ENCODE measurements at places on chromosomes 2 and 18. TPM values are rescaled to one million over a fixed set of nuclear protein-coding genes. Genes with fewer than 3 reads are reported as not detected.

TCF23 gene
- total RNA-seq = not detected

TXNDC2 gene
- total RNA-seq = not detected

MC2R gene
- not detected for total RNA-seq

PIEZO2 gene
- not detected for total RNA-seq

- peak overlapping the region; percentile 97 for H3K27ac ChIP-seq
- no peaks in the 10 kb centered on the region for H3K27me3 ChIP-seq
- peak overlapping the region; percentile 58 for H3K4me3 ChIP-seq
- DNase-seq = peak; percentile 84
- peaks cover 31% of the 10 kb centered on the region for H3K4me1 ChIP-seq
These were observed 68.7 kb downstream of the MTHFD2 start for GRCh38 chr2:74267068-74267467.

- no peaks in the 10 kb centered on the region for H3K36me3 ChIP-seq
- DNase-seq = no peak
- H3K27me3 ChIP-seq = no peaks in the 10 kb centered on the region
- H3K4me3 ChIP-seq = no peak overlapping the region
These were observed 29.2 kb downstream of the KCTD1 start for GRCh38 chr18:26519114-26519513.

DNA sequence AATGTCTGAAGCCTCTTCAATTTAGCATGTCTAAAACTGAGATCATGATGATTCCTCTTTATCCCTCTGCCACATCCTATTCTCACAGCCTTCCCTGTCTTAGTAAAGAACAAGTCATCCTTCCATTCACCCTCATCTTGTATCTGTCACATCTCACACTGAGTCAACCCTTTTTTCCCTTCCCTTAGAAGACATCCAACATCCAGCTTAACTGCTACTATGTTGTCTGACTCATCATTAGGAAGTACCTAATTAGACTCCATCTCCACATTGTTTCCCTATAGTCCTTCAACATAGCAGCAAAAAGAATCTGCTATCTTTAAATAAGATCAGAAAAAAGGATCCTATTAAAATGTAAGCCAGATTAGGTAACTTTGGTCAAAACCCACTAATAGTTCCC lies 85.2 kb upstream of the GRB14 start:
- H3K27ac ChIP-seq = no peak overlapping the region
- no peaks in the 10 kb centered on the region for H3K4me1 ChIP-seq
- H3K27me3 ChIP-seq = no peaks in the 10 kb centered on the region
- H3K36me3 ChIP-seq = no peaks in the 10 kb centered on the region
- no peak overlapping the region for H3K4me3 ChIP-seq

GRCh38 chr2:208013285-208014178 lies 11.8 kb downstream of the PLEKHM3 start:
- H3K4me1 ChIP-seq = peaks cover 20% of the 10 kb centered on the region
- no peaks in the 10 kb centered on the region for H3K27me3 ChIP-seq
- no peak for DNase-seq
- peaks cover 3% of the 10 kb centered on the region for H3K36me3 ChIP-seq

- H3K36me3 ChIP-seq = no peaks in the 10 kb centered on the region
- no peak for DNase-seq
- no peak overlapping the region for H3K4me3 ChIP-seq
- H3K27me3 ChIP-seq = peaks cover 19% of the 10 kb centered on the region
- no peaks in the 10 kb centered on the region for H3K4me1 ChIP-seq
These were observed 29.2 kb upstream of the PPP4R1 start for GRCh38 chr18:9643549-9643948.

DNA sequence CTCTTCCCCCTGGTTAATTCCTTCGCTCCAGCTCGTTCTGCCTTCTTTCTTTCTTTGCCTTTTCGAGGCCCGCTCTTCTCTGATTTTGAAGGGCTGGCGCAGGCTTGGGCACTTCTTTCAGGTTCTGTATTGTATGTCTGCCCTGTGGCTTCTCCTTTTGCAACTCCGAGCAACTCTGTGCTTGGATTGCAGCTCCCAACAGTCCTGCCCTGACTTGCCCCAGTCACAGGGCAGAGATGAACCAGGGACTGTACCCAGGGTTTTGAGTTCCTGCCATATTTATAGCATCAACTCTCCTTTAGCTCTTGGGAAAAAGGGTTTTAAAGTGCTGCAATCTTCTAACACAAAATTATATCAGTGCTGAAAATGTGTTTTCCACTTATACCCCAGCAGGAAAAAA lies 31.1 kb upstream of the CD8A start:
- DNase-seq = no peak
- H3K4me1 ChIP-seq = peaks cover 20% of the 10 kb centered on the region
- peaks cover 10% of the 10 kb centered on the region for H3K27me3 ChIP-seq
- H3K4me3 ChIP-seq = no peak overlapping the region
- no peak overlapping the region for H3K27ac ChIP-seq

GRCh38 chr2:69791045-69791444 lies 38.4 kb upstream of the GMCL1 start:
- H3K4me1 ChIP-seq = peaks cover 18% of the 10 kb centered on the region
- no peak overlapping the region for H3K27ac ChIP-seq
- no peak for DNase-seq

DNA sequence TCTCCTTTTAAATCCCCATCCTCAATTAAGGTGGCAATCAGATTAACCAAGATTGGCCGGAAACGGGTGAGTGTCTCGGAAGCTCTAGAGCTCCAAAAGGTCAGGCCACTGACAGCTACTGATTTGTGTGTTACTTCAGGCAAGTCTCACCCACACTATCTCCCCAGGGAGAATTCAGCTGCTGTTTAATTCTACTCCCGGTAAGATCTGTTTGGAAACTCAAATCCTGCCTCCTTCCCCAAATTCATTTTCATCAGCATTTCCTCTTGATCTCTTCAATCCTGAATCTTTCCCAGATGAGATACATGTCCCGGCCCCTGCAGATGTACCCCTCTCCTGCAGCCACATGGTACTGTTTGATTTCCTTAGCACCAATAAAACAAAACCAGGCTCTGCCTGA lies 34.9 kb downstream of the EFR3B start:
- DNase-seq = no peak
- no peak overlapping the region for H3K4me3 ChIP-seq
- no peaks in the 10 kb centered on the region for H3K36me3 ChIP-seq
- peaks cover 28% of the 10 kb centered on the region for H3K27me3 ChIP-seq
- no peaks in the 10 kb centered on the region for H3K4me1 ChIP-seq

GRCh38 chr18:76691800-76692199 lies 130.6 kb upstream of the ZNF236 start:
- no peaks in the 10 kb centered on the region for H3K36me3 ChIP-seq
- no peak overlapping the region for H3K27ac ChIP-seq
- H3K4me3 ChIP-seq = no peak overlapping the region

DNA sequence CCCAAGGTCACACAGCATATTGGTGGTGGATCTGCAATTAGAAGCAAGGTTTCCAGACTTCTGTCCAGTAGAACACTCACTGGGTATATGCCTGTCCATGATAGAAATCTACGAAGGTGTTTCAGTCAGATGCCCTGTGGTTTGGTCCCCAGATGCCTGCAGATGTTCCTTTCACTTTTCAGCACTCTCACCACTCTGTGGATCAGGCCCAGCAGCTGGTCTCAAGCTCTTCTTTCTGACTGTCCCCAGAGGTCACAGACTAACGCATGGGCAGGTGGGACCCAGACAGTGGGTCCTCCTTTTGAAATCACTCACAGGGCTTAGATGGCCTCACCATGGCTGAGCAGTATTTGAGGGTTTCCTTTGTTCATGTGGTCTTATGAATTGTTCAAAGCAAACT lies 376.5 kb downstream of the ALK start:
- peaks cover 16% of the 10 kb centered on the region for H3K27me3 ChIP-seq
- no peak for DNase-seq
- no peak overlapping the region for H3K27ac ChIP-seq
- no peaks in the 10 kb centered on the region for H3K36me3 ChIP-seq
- H3K4me3 ChIP-seq = no peak overlapping the region
- no peaks in the 10 kb centered on the region for H3K4me1 ChIP-seq

- H3K27me3 ChIP-seq = peaks cover 28% of the 10 kb centered on the region
- DNase-seq = no peak
- H3K27ac ChIP-seq = no peak overlapping the region
- no peak overlapping the region for H3K4me3 ChIP-seq
- H3K36me3 ChIP-seq = no peaks in the 10 kb centered on the region
- no peaks in the 10 kb centered on the region for H3K4me1 ChIP-seq
These were observed 283.1 kb downstream of the SP3 start for GRCh38 chr2:173681881-173682650.

DNA sequence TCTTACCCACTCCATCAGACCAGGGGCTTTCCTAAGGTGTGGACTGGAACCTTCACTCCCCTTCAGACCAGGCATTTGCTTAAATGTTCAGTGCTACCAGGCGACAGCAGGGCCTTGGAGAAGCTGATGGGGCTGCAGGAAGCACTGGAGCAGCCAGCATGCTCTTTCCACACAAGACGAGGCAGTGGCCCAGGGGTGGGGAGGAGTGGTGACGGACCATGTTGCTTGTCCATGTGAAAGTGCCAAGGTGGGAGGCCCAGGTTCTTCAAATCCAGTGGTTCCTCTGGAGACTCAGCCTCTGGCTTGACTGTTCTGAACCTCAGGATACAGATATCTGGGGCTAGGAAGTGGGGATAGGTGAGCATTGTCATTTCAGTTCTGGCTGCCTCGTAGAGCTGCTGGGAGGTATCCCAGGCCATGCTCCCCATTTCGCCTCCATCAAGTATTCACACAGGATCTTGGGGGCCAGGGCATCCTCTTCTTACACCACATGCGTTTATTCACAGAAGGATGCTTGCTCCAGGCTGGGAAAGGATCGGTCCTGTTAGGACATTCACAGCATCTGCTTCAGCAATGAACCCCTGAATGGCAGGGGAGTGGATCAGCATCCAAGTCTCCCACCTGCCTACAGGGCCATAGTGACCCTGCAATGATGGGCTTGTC lies 62.2 kb downstream of the SFXN5 start:
- no peaks in the 10 kb centered on the region for H3K36me3 ChIP-seq
- no peaks in the 10 kb centered on the region for H3K4me1 ChIP-seq
- no peak overlapping the region for H3K4me3 ChIP-seq

DNA sequence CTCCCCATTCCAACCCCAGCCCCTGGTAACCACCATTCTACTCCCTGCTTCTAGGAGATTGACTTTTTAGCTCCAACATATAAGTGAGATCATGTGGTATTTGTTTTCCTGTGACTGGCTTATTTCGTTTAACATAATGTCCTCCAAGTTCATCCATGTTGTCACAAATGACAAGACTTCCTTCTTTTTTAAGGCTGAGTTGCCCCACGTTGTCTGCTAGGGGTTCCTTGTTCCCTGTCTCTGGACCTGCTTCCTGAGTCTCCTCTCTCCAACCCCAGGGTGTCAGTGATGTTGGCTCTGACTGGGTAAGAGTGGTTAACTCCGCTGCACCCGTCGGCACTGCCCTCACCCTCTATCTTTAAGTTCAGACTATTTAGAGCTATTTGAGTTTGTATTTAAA lies 175.2 kb downstream of the SH3RF3 start:
- no peak overlapping the region for H3K4me3 ChIP-seq
- no peak overlapping the region for H3K27ac ChIP-seq
- peaks cover 4% of the 10 kb centered on the region for H3K27me3 ChIP-seq
- no peak for DNase-seq
- H3K4me1 ChIP-seq = no peaks in the 10 kb centered on the region
- H3K36me3 ChIP-seq = no peaks in the 10 kb centered on the region

DNA sequence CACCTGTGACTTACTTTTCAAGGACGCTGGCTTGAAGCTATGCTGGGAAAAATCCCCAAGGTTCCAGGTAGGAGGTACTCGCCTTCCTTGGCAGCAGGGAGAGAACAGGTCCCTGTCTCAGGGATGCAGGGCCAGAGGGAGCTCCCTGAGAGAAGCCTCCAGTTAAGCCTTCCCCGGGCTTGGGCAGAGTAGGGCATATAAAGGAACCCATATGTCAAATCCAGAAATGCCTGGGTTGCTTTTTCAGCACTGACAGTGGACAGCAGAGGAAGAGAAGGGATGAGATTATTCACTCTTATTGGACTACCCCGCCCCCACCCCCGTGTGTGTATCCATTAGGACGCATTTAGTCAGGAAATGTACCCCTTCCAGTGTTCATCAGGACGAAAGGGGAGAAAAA lies 89.3 kb upstream of the TEX51 start:
- H3K36me3 ChIP-seq = no peaks in the 10 kb centered on the region
- no peaks in the 10 kb centered on the region for H3K4me1 ChIP-seq
- H3K4me3 ChIP-seq = no peak overlapping the region
- no peak for DNase-seq
- H3K27ac ChIP-seq = no peak overlapping the region
- peaks cover 16% of the 10 kb centered on the region for H3K27me3 ChIP-seq

GRCh38 chr2:31014516-31014915 lies 123.7 kb downstream of the GALNT14 start:
- H3K4me3 ChIP-seq = no peak overlapping the region
- no peaks in the 10 kb centered on the region for H3K4me1 ChIP-seq
- no peak overlapping the region for H3K27ac ChIP-seq
- no peak for DNase-seq
- no peaks in the 10 kb centered on the region for H3K36me3 ChIP-seq

DNA sequence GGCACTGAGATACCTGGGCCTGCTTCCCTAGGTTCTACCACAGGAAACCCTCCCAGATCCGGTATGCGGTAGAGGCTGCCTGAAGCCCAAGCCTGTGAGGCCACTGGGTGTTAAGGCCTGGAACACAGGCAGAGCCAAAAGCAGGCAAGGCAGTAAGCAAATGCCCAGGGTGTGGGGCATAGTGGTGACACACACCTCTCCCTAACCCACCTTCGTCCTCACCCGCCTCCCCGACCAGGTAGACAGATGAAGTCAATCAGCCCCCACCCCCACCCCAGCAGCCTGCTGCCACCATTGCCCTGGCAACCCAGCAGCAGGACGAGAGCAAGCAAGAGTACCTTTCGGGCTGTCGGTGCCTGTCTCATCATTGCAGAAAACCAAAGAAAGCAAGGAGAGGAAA lies 6.1 kb downstream of the DCTN1 start:
- H3K36me3 ChIP-seq = peaks cover 28% of the 10 kb centered on the region
- H3K4me3 ChIP-seq = no peak overlapping the region
- no peaks in the 10 kb centered on the region for H3K27me3 ChIP-seq
- no peak overlapping the region for H3K27ac ChIP-seq

GRCh38 chr2:41879235-41879916 lies 168.4 kb upstream of the PKDCC start:
- H3K27ac ChIP-seq = no peak overlapping the region
- no peaks in the 10 kb centered on the region for H3K36me3 ChIP-seq
- H3K4me1 ChIP-seq = no peaks in the 10 kb centered on the region
- H3K27me3 ChIP-seq = peaks cover 11% of the 10 kb centered on the region
- no peak for DNase-seq
- no peak overlapping the region for H3K4me3 ChIP-seq

DNA sequence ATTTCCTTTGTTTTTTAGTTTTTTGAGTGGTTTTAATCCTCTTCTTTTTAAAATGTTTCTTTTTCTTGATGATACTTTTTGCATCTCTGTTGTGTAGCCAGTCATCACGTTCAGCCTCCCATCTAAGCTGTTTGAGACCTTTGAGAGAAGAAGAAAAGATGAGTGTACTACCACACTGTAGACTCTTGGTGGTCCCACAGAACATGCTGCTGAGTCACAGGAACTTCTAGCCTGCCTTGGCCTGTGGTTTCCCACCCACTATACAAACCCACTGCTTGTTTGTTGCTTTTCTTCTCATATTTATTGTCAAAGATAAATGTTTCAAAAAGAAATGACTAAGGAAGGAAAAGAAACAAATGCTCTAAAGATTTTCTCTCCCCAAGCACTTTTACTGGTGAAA lies 5.5 kb downstream of the CEBPZOS start:
- DNase-seq = no peak
- H3K27ac ChIP-seq = no peak overlapping the region
- no peak overlapping the region for H3K4me3 ChIP-seq
